B cell (primary cell): ENCODE measurements at places on chromosomes 7 and 10.

DNA sequence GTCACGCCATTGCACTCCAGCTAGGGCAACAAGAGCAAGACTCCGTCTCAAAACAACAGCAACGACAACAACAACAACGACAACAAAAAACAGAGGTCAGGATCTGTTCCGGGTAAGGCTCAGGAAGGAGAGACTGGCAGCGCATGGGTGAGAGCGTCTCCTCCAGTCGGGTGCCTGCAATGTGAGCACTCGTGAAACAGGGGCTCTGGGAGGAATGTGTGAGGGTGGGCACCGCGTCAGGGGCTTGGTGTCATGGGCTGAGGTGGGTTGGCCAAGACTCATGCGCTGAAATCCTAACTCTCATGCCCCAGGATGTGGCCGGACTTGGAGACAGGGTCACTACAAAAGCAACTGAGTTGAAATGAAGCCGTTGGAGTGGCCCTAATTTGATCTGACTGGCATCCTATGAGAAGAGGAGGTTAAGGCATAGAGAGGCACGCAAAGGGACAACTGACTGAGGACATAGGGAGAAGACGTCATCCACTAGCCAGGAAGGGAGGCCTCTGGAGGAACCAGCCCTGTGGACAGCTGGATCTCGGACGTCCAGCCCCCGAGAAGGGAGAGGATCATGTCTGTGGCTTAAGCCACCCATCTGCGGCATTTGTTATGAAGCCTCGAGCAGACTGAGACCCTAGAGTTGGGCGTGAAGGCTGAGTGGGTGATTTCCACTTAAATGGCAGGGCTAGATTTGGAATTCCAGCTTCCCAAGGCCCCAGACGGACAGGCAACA, 241.5 kb upstream of the PITRM1 start:
- no peak for DNase-seq

DNA sequence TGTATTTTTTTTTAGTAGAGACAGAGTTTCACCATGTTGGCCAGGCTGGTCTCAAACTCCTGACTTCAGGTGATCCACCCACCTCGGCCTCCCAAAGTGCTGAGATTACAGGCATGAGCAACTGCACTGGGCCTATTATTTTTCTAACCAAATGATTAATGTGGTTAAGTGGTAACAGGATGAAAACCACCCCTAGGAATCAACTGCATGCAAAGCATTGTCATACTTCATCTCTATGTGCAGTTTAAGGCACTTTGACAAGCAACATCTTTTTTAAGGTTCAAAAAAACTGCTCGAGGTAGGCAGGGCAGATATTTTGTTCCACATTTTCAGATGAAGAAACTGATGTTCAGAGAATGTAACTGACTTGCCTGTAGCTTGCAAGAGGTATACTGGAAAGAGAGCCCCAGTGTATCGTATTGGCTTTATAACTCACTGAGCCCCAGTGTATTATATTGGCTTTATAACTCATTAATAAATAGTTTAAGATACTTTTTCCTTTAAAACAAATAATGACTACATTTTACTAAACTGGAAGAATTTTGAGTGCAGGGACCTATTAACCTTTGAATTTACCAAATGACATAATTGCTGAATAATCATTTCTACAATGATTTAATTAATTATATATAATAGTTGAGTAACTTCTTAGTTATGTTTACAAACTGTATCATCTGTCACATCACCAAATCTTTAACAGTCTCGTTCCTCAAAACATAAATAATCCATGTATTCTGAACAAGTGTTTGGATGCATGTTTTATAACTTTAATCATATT, 38.1 kb downstream of the RTKN2 start:
- no peak for DNase-seq

- DNase-seq: no peak
Observed at GRCh38 chr7:82404652-82405051, 38.9 kb downstream of the CACNA2D1 start.

GRCh38 chr10:120530699-120531098, 73.7 kb downstream of the PLPP4 start:
- DNase-seq: no peak

GRCh38 chr10:99536338-99537085, 3.8 kb downstream of the NKX2-3 start:
- peak; percentile 60 for DNase-seq

- DNase-seq: no peak
Observed at GRCh38 chr7:22980422-22980821, 33.5 kb downstream of the HYCC1 start.

DNA sequence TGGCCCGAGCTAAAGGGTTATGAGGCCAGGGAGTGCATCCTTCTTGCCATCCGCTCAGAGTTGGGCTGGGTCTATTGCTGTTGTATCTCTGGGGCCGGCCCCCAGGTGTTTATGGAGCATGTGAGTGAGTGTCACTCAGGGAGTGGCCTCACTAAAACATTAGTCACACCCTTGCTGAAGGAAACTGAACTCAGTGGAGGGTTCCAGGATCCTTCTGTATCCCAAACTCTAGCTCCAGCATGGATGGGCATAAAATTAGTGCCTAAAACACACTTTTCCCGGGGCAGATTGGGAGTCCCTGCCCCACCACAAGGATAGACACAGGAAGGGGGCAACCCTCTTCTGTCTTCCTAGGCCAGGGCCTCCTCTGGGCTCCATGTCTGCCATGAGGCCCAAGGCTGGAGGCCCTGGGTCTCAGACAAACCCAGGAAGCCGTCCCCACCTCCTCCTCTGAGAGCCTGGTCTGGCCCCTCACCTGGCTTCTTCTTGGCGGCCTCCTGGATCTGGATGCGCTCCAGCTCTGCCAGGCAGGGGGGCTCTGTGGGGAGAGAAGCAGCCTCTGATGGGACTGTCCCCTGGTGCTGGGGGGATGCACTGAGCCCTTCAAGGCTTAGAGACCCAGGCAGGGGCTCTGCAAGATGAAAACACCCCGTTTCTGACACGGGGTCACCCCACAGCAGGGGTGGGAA, 24.5 kb downstream of the SPOCK2 start:
- no peak for DNase-seq

DNA sequence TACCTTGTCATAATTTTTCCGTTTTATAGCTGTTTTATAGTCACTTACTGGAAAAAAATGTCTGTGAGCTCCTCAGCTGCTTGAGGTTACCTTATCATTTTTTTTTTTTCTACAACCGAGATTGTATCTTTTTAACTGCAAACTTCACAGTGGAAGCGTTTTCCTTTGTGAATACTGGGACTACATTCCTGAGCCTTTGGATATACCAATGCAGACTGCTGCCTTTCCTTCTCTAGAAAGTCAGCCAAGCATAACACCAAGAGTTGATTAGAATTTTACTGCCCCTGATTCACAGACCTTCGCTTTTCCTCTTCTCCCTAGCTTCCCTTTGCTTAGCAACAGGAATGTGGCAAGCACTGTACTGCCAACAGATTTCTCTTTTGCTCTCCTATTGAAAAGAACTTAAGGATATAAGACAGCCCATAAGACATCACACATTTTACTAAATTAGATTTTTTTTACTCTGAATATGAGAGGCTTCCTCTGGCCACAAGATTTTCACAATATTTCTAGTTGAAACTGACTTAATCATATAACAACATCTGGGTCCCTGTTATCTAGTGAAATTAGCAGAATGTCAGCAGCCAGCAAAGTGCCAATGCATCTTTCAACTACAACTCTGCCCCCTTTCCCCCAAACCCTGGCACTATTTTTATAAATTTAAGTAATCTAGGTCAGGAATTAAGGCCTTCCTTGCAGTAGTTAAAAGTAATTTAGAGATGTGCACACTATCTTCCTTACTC, 170.6 kb downstream of the PRKG1 start:
- DNase-seq: no peak

- no peak for DNase-seq
Observed at GRCh38 chr10:62037166-62037831, 135.8 kb downstream of the ARID5B start.

GRCh38 chr7:73830681-73831583, at the start of gene CLDN4:
CLDN4 (plus strand) TSS chr7:73830996; CDS start chr7:73831202, 206 bp downstream.
- DNase-seq: no peak
